ENCODE measurements at places on chromosomes 5 and 9. TPM values are rescaled to one million over a fixed set of nuclear protein-coding genes. Genes with fewer than 3 reads are reported as not detected.

GRCh38 chr5:161803-162110, 29.5 kb upstream of the LRRC14B start:
- H3K4me3 ChIP-seq: no peak overlapping the region
- no peak overlapping the region for H3K27ac ChIP-seq
- H3K27me3 ChIP-seq: no peaks in the 10 kb centered on the region
- no peaks in the 10 kb centered on the region for H3K4me1 ChIP-seq

GRCh38 chr5:154141745-154142221, 48.8 kb upstream of the GALNT10 start:
- no peak overlapping the region for H3K4me3 ChIP-seq
- no peaks in the 10 kb centered on the region for H3K4me1 ChIP-seq
- no peaks in the 10 kb centered on the region for H3K27me3 ChIP-seq

DNA sequence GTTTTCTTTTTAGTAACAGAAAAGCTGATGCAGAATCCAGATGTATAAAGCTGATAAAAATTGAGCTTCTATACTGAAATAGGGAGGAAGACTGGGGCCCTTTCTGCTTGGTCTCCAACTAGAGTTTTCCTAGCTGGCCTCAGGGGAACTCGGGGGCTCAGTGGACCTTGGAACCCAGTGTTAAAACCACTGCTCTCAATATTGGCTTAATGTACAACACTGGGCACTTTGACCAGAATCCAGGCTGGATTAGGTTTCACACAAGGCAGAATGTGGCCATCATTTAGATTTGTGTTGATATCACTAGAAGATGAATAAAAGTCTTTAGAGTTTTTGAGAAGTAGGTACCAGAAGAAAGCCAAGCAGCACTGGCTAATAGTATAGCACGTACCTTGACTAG, 114.7 kb downstream of the GDNF start:
- peaks cover 9% of the 10 kb centered on the region for H3K4me1 ChIP-seq
- H3K4me3 ChIP-seq: no peak overlapping the region
- H3K27ac ChIP-seq: no peak overlapping the region
- peaks cover 50% of the 10 kb centered on the region for H3K36me3 ChIP-seq

Gene ORM2
- total RNA-seq: not detected

Gene PCDHGA5
- 0.11 TPM for total RNA-seq

DNA sequence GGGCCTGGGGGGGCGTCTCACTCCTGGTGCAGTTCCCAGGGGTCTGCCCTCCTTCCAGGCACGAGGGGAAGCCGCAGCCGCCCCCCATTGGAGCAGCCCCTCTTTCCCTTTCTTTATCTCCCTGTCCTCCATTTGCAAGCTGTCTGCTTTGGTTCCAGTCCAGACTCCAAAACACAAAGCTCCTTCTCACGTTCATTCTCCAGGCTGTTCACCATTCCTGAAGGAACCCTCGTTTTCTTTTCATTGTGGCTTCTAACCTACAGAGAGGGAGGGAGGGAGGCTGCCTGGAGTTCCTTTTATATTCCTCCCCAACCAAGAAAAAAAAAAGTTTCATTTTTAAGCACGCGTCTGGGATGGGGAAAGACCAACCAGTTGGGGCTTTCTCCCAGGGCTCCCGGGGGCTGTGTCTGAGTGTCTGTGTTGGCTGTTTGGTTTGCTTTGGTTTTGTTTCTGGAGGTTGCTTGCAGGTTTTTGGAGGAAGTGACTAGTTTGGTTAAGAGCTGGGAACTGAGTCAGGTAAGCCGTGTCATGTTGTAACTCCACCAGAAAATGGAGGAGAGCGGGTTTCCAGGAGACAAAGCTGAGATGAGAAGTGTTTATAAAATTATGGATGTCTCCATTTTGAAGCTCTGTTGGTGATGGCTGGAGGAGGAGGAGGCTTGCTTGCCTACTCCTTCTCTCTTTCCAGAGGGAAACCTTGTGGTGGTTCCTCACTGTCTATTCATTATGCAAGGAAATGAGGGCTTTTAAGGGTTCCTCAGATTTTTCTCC, 1.6 kb downstream of the ZNF462 start:
- peaks cover under 1% of the 10 kb centered on the region for H3K27me3 ChIP-seq
- H3K4me1 ChIP-seq: no peaks in the 10 kb centered on the region
- H3K27ac ChIP-seq: no peak overlapping the region

Data from naive thymus-derived CD4-positive, alpha-beta T cell (primary cell).